ENCODE measurements at places on chromosomes 12 and 14.

GRCh38 chr12:12839873-12840579 is 26.9 kb downstream of the DDX47 start:
- DNase-seq, result no peak

DNA sequence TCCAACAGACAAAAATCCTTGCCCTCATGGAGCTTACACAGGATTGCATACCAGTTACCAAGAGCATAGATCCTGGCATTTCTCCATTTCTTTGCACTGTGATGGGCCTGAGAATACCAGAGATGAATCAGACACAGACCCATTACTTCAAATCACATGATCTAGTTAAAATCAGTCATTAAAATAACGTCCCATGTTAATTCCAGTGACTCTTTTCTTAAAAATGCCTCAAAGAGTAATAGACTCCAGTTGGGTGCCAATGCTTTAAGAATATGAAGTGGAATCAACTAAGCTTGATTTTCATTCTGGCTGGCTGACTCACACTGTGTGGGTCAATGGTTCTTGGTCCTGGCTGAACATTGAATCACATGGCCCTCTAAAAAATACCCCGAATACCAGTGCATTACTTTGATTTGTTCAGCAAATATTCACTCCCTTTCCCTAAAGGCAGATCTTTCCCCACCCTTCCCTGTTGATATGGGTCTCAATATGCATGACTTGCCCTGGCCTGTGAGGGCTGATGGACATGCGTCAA is 11.0 kb downstream of the ASB2 start:
- DNase-seq, result no peak

- no peak for DNase-seq
Observed at GRCh38 chr12:121323908-121324307, 27.4 kb upstream of the CAMKK2 start.

DNA sequence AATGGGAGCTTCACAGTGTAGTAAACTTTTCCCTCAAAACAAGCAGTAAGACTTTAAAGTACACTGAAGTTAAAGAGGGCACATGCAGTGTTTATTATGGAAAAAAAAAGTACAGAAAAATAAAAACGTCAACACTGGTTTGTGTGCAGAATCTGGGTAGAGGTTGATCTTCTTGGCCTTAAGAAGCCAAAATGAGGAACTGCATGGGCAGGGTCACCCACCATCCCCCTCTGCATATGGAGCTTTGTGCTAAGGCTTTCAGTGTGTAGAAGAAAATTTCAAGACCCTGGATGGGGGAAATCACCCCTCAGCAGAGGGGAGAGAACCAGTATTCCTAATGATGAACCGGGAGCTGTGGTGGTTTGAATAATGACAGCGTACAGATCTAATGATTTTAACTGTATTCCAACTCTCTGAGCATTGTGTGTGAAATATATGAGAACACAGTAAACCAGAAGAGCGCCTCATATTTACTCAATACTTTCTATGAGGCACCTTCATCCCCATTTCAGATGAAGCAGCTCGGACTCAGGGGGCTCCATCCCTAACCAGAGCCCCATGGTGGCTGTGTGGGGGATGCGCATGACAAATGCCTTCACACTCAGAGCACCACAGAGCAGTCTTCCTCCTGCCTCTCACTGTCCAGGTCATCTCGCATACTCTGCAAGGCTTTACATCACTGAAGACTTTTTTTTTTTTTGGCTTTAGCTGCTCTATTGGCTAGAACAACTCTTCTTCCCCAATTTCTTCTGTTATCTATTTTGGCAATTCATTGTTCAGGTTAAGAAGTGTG is 33.4 kb downstream of the ACADS start:
- no peak for DNase-seq

DNA sequence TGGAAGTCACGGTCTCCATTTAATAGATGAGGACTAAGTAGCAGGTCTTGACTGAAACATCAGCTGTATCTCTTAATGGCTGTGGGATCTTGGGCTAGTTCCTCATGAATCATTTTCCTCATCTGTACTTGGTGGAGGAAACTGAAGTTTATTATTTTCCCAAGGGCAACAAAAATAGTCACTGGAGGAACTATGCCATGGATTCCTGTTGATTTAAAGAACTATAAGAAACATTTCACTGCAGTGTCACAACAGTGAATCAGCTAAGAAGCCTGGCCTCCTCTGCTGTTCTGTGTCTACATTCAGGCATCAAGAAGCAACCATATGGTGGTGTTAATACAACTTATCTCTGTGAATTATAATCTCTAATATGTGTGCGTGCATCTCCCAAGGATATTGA is 200.5 kb downstream of the STXBP6 start:
- DNase-seq, result no peak

DNA sequence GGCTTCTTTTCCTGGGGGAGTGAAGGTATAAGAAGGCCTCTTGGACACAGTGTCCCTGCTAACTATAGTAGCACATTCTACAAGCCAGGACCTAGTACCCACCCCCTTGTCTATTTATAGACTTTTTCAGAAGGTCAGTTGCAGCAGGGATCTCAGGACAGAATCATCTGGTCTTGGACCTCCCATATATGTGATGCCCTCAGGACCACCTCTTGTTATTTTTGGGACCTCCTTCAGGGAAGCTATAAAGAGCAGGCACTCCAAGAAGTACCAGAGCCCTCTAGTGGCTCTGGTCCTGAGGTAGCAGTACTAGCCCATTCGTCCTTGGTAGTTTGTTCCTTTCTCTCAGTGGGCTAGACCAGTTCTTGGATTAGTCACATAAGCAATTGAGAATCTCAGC is 4.3 kb downstream of the COQ10A start:
- no peak for DNase-seq

DNA sequence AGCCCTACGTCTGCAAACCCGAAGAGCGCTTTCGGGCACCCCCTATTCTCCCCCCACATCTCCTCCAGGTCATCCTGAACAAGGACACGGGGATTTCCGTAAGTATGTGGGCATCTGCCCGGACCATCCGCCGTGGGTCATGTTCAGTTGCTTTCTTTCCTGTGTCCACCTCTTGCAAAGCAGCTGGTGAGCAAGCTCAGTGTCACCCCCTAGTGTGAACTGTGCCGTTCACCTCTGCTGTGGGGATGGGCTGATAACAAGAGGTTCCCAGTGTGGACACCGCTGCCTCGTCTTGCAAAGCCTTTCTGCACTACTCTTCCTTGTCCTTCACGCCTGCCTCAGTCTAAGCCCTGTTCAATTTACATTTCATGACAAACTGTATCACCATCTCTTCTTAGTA is 8.6 kb downstream of the PRKAB1 start:
- no peak for DNase-seq

- no peak for DNase-seq
Observed at GRCh38 chr12:125329239-125330102, 264.2 kb downstream of the AACS start.

GRCh38 chr14:61218767-61219166 is 62.4 kb downstream of the TMEM30B start:
- DNase-seq, result no peak

GRCh38 chr14:45868863-45869262 is 615.9 kb upstream of the MIS18BP1 start:
- DNase-seq, result no peak

DNA sequence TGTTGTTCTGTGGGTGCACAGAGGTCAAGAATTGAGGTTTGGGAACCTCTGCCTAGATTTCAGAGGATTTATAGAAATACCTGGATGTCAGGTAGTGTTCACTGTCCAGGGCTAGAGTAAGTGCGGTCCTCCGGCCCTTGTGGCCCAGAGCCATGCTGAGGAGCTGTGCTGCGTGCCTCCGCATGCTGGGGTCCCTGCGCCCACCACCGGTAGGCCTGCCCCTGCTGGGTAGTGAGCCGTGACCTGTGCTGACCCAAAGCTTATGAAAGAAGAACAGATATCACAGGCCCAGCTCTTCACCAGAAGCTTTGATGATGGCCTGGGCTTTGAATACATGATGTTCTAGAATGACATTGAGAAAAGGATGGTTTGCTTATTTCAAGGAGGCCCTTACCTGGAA is 37.8 kb upstream of the CMAS start:
- DNase-seq, result no peak

DNA sequence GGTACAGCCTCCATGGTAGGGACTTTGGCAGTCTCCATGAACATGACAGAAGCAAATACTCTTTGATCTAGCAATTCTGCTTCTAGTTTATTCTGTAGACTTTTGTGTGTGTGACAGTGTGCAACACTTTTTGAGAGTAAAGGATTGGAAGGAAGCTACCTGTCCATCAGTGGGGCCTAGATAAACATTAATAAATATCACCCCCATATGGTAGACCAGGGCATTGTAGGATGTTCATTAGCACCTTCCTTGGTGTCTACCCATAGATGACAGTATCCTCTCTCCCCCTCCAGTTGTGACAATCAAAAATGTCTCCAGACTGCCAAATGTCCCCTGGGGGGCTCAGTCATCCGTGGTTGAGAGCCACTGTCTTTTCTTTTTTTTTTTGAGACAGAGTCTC is 10.8 kb downstream of the SNRNP35 start:
- DNase-seq, result no peak

DNA sequence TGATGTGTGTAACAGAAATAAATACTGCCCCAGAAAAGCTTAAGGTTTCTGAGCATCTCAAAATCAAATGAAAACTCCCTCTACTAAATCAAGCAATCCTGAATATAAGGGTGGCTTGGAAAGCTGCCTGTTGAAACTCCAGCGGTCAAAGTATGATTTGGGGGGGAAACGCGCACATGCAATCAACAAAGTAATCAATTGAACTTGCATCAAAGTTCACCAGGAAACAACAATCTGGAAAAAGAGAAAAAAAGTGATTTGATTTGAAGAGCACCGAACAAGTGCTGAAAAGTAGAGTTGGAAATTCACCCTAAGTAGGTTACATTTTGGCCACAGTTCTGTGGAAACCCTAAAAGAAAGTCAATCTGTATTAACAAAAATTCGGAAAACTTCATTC is 700 bp downstream of the CNIH1 start:
- no peak for DNase-seq

DNA sequence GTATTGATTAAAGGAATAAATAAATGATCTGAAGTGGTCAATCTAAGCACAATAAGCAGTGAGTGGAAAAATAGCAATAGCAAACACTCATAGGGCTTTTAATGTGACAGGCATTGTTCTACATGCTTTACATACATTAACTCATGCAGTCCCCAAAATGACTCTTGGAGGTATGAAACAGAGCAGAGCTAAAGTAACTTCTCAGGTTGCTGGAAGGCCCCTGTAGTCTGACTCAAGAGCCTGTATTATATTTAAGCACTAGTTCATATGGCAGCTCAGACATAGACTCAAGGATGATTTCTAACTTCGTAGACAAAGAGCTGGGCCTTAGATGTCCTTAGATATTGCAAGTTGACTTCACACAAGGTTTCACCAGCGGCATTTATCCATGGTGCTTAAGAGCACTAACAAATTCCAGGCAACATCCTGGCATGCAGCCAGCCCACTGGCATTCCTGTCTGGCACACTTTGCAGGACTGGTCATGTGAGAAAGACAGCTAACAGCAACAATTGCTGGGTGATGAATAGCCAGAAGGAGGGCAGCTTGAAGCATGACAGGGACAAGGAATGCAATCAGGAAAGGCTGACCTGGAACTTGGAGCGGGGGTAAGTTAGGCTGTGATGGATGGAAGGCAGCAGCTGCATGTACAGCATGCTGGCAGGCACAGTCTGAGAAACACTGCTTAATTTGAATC is 22.9 kb upstream of the KTN1 start:
- peak; percentile 77 for DNase-seq
